Cerebellum (tissue), 4 donors: ENCODE measurements at places on chromosomes 5 and 9.

DNA sequence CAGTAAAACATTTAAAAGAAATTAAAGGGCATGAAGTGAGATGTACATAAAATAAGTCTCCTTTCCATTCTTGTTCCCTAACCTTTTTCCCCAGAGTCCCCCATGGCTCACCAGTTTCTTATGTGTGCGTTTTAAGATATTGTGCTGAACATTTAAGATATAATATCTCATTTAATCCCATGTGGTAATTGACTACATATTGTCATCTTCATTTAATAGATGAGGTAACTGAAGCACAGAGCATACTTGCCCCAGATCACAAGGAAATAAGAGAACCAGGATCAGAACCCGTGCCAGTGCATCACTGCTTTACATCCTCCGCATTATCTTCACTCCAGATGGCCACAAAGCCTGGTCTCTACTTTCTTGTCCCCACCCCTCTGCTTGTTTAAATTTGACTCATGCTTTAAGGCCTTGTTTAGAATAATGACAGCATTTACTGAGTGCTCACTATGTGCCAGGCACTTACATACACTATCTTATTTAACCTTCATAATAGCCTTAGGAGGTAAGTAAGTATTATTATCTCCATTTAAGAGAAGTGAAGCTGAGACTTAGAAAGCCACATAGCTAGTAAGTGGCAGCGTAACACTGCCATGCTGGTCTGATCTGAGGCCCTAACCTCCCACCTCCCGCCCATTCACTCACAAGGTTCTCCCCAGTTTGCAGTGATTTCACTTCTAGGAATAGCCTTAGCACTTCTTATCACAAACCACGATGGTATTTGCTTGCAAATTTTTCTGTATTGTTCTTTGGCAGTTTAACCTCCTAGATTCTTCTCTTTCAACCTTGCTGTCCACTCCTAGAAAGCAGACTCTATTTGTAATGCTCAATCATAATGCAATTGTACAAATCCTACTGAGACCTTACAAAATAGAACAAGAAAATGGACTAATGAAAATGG lies 78.4 kb upstream of the IL6ST start:
- no peak for DNase-seq

DNA sequence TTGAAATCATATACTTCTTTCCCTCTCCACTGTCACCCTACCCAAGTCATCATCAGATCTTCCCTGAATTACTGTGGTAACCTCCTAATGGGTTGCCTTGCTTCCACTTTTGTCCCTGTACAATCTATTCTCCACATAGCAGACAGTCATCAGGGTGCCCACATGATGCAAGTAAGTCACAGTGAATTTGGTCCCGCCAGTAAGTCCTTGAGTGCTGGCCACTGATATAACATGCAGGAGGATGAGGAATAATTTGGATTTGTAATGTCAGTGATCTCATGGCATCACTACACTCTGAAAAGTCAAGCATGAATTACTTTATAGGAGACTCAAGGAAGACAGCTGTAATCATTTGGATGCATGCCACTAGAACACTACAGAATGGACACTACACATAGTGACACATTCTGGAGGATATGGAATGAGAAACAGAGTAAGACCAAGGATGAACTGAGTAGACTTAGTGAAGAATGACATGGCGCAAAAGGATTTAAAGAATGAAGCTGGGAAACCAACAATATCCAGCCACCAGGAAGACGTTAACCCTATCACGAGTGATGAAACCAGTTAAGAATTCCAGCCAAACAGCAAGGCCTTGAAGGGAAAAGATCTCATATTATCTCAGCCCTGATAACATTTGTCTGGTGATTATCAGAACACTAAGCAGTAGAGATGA lies 28.6 kb downstream of the MARCHF3 start:
- DNase-seq, result no peak

DNA sequence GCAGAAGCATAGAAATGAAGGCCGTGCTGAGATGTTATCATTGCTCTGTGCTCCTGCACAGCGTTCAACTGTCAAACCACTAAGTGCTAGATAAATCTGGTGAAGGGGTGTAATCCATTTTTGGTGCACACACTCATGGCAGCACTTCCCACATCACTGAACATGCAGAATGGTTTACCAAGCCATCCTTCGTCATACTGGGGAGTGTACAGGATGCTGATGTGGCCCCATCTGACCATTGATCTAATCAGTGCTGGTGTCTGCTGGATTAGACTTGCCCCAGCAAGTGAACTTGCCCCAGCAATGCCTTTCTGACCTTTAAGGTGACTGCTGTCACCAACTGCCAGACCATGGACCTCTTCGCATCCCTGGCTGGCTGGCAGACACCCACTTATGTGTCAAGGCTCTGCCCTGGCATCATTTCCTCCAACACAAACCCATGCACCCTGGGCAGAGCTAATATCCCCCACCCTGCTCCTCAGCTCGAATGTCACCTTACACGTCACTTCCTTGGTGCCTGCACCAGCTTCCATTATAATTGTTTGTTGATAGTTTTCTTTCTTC lies 4.2 kb upstream of the SEMA4D start:
- no peak for DNase-seq

DNA sequence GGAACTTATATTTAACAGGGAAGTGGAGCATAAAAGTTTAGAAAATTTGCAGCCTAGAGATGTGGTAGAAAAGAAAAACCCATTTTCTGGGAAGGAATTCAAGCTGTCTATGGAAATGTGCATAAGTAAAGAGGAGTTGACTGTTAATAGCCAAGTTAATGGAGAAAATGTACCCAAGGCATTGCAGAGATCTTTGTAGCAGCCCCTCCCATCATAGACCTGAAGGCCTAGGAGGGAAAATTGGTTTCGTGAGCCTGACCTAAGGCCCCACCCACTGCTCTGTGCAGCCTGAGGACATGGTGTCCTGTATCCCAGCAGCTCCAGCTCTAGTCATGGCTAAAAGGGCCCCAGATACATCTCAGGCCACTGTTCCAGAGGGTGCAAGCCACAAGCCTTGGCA lies 772.4 kb upstream of the RIOK2 start:
- no peak for DNase-seq

GRCh38 chr9:106945727-106946660 lies 83.0 kb downstream of the ZNF462 start:
- no peak for DNase-seq

DNA sequence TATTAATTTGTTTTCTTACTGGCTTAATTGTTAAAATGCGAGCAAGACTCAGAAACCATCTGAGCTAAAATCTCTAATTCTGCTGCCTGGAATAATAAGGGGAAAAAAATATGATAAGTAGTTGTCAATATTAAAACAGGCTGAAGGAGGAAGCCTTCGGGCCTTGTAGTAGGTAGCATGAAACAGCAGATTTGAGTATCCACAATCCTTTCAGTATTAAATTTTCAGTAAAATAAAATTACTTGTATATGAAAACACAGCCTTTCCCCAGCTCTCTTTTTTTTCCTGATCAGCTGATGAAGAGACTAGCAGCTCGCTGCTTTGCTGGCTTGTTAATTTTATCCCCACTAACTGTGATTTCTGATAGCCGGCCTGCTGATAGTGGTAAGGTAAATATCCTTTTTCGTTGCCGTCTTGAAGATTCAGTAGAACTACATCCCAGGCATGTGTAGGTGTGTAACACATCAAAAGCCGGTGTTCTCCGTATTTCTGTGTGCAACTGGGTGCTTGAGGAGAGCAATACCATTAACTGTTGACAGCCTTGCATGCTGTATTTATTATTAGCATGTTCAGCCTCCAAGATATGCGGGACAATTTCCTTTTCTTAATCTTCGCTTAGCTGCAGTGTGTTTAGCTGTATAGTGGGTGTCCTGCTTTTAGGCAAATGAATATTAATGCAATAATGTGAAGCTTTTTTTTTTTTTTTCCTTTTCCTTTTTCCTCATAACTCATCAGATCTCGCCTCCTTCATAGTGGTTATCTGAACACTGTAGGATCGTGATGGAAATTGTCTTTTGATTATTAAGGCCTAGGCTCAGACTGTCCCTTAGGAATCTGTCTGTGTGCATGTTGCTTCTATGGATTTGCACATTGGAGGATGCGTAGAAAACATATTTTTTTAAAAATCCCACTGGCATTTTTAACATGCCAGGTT lies 144.6 kb downstream of the SMARCA2 start:
- peak; percentile 29 for DNase-seq

DNA sequence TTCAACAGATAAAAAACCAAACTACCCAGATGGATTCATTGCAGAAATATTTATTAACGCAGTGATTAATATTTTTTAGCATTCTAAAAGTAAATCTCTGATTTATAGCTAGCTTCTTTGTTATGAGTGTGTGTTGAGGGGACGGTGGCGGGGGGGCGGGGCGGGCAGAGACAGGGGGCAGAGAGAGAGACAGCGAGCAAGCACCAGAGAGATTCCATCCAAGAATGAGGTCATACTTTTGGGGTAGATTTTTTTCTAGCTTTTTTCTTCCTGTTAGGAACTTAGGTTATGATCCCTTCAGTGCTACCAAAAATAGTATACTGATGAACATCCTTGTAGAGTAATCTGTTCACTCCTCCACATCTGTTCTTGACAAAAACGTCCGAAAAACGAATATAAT lies 500 bp upstream of the ZNF883 start:
- DNase-seq, result no peak

DNA sequence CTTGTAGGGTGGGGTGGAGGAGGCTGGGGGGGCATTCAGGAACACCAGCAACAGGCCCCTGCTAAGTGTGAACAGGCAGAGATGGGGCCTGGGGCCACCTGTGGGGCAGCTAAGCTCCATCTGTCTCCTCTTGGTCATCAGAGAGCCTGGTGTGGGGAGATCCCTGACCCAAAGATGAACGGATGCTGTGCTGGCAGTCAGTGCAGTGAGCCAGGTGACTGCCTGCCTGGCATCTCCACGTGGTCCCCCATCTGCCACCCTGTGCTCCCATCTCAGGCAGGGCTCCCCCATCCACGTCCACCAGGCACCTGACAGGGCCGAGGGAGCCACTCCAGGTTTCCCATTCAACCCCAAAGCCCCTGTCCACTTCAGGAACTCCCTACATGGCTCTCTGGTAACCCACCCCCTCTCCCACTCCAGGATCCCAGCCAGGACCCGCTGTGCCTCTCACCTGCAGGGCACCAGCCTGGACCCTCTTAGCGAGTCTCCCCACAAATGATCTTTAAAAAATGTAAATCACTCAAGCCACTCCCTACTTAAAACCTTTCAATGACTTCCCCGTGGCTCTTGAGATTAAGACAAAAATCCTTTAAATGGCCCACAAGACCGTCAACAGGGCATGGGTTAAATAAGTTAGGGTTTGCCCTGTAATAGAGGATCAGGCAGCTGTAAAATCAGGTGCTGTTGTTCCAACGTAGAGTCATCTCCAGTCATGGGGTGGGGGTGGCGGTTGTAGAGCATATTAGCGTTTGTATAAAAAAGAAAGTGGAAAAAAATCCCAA lies 60.8 kb downstream of the LMX1B start:
- peak; percentile 83 for DNase-seq

GRCh38 chr5:136073714-136074529 lies 45.1 kb downstream of the TGFBI start:
- DNase-seq, result no peak

- no peak for DNase-seq
Observed at GRCh38 chr9:847505-847904, 6.0 kb downstream of the DMRT1 start.

DNA sequence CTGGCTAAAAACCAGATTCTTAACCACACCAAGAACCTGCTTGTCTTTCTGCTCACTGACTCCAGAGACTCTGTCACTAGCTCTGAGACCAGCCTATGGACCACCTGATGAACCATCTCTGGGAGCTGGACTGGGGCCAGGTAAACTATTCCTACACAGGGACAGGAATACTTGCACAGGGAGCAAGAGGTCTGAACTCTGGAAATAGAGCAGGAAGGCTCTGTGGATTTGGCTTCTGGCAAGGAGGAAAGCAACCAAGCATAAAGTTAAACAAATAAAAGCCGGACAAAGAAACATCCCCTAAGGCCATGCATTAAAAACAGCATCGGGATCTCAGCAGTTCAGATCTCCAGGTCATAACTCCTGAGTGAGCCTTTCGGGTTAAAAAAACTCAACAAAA lies 5.6 kb upstream of the SPARC start:
- DNase-seq, result no peak

DNA sequence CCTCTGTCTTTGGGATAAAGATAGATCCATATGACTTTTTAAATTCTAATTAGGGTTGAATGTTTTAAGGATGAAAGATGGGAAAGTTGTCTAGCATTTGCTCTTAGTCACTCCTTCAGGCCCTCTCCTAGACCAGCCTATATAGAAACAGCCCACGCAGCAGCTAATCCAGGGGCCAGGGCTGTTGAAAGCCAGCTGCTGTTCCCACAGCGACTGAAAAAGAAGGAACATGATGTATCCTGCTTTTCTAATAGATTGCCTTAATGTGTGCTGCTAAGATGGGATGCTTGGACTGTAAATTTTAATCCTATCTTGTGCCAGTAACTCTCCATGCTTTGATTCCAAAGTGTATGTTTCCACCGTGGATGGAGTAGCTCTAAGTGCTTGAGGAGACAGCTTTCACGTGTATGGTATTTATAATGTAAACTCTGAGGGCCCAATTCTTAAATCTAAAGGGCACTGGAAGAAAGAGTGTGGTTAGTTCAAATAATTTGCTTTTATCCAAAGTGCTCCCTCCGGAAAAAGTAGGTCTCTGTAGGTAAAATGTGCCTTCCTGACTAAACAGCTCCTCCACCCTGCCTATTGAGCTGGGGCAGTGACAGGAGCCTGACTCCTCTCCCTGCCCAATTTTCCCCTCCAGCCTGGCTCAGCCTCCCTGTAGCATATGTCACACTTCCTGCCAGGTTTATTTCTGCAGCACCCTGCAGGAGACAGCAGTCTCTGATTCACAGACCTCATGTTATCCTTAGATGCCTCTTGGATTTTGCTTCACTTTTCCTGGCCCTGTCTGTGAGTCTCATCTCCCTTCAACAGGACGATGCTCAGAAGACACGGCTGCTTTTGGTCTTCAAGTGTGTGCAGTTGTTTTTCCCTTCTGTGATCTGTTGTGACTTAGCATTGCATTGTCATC lies 33.2 kb downstream of the SLC36A1 start:
- DNase-seq, result peak; percentile 90

DNA sequence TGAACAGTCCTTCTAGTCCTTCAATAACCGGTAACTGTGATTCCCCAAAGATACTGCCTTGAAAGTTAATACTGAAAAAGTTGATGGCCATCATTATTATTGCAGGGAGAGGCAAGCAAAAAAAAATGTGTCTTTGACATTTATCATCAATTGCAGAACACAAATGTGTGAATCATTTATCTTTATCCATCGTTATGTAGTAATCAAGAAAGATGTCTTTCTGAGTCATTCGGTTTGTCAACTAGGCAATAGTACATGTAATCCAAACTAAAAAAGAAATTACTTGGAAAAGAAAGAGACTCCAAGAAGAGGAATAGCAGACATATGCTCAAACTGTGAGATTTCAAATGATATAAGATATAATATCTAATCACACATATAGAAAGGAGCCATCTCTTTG lies 473.0 kb downstream of the CETN3 start:
- DNase-seq, result no peak
